CD4-positive, alpha-beta T cell treated with Interleukin-10 for 1 hour (primary cell): ENCODE measurements at places on chromosomes 7 and 10.

- DNase-seq, result no peak
Measured at GRCh38 chr7:55023841-55024505, 5.2 kb downstream of the EGFR start.

DNA sequence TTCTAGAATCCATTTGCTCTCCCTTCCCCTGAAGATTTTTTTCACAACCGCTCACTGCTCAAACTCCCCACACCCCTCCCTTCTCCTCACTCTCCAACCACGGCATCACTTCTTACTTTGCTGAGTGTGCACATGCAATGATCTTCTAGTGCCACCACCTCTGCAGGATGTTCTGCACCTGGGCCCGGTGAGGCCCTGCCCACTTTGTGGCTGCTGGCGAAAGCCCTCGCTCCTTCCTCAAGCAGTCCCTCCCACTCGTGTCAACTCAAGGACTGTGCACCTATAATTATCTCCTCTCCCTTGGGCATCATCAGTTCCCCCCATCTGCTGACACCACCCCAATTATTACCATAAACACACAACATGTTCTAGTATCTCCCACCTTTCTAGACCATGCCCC, 91.0 kb upstream of the LANCL2 start:
- DNase-seq, result no peak

DNA sequence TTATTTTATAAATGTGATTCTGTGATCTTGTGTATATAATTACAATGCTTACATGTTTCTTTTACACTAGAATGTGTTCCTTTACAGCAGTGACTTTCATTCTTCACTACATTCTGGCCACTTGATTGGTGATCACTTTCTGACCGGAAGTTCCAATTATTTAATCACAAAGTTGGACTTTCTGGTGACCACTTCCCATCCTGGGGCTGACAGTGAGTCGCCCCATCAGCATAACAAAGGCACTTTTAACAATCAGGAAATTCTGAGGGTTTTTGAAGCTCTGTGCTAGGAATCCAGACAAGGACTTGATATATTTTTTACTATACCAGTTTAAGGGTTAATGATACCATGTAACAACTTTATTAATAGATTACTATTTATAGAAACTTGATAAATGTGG, 282.3 kb upstream of the KAT6B start:
- DNase-seq, result no peak

DNA sequence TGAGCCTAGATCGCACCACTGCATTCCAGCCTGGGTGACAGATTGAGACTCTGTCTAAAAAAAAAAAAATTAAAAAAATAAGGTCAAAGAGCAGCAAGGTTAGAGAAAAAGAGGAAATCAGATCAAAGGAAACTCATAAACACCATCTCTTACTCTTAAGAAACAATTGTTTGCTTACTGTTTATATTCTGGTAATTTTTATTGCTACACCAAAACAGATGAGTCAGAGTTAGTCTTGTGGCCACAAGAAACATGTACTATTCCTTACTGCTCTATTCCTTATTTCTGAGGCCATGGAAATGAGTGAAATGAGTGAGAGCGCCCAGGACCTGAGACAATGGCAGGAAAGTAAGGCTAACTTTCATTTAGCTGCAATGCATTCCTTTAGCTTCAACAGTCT, 387.3 kb downstream of the HPSE2 start:
- DNase-seq, result no peak
